ENCODE measurements at places on chromosomes 2 and 18.

- DNase-seq = no peak
These were observed 134.3 kb upstream of the TACR1 start for GRCh38 chr2:75333646-75334045.

DNA sequence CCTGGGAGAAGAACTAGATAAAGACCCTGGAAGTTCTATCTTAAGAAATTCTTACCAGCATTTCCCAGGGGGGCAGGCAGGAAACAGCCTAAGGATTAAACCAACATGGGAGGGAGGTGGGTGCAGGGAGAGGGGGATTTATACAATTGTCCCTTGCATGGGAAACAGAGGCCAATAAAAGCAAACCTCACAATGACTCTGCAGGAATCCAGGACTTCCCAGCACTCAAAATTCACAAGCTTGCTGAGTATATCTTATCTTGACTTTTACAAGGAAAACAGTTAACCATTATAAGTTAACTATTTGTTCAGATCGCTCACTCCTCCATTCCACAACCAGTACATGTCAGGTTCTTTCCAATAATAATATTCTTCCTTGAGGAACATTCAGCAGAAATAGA lies 241.3 kb downstream of the MREG start:
- no peak for DNase-seq

GRCh38 chr2:129772190-129772579 lies 207.3 kb upstream of the RAB6C start:
- DNase-seq = no peak

- no peak for DNase-seq
These were observed 41.5 kb downstream of the MAP3K19 start for GRCh38 chr2:135005753-135006152.

DNA sequence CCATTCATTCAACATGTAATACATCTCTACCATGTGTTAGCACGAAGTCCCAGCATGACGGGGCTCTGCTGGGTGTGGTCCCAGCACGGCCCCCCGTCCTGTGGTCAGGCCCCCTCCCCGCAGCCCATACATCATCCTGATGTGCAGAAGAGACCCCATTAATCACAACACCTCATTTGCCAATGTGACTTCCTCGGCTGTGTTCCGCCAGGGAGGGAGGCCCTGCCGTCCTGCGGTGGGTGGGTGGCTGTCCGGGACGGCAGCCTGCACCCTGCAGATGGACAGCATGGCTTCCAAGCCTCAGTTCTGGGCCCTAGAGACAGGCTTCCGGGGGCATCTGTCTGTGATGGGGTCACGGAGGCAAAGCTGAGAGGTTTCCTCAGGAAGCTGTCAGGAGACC lies 254.0 kb downstream of the CYP26B1 start:
- no peak for DNase-seq

DNA sequence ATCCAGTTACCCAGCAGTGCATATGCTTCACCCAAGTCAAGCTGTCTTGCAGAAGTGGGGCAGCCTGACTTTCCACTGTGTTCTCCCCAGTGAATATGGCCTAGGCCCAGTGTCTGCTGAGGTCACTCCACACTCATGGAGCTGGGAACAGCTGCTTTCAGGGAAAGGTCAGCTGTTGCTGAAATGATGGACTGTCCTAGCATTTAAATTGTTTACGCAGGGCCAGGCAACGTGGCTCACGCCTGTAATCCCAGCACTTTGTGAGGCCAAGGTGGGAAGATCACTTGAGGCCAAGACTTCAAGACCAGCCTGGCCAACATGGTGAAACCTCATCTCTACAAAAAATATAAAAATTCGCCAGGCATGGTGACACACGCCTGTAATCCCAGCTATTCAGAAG lies 86.5 kb downstream of the LIPG start:
- DNase-seq = no peak

- DNase-seq = no peak
These were observed 17.6 kb downstream of the CTNNA2 start for GRCh38 chr2:79530443-79530842.

DNA sequence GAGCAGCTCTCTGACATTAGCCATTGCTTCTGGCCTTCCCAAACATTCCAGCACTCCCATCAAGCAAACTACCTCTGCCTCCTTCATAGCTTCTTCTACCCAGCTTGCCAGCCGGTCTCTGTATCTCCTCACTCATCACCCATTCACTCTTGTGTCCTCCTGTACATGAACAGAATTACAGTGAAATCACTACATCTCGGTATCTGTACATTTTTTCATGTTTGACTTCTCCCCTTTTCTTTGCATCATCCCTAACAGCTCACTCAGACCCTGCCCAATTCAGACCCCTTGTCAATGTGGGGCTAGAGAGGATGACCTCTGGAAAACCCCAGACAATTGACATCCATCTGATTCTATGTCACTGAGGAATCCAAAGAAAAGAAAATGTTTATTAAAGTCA lies 335.8 kb downstream of the TNS1 start:
- no peak for DNase-seq

GRCh38 chr2:119292226-119292625 lies 68.6 kb downstream of the STEAP3 start:
- DNase-seq = no peak

DNA sequence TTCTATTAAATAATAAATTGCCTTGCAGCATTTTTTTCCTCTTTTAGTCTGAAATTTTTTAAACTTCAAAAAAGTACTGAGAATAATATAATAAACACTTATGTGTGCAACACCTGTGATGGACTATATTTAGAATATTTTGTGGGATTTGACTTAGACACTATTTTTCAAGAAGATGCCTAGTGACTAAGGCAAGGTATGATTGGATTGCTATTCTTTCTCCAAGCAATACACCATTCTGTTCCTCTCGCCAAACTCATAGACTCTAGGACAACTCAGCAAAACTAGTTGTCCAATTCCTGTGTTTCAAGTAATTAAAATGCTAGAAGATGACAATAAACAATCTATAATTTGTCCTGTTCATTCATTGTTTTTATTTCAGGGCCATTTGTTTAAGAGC lies 75.9 kb downstream of the METTL4 start:
- no peak for DNase-seq

Data from activated CD4-positive, alpha-beta T cell treated with anti-CD3 and anti-CD28 coated beads, Interleukin-2, amount 50 U/mL, for 24 hours (primary cell).